ENCODE measurements at places on chromosomes 6 and 20.

DNA sequence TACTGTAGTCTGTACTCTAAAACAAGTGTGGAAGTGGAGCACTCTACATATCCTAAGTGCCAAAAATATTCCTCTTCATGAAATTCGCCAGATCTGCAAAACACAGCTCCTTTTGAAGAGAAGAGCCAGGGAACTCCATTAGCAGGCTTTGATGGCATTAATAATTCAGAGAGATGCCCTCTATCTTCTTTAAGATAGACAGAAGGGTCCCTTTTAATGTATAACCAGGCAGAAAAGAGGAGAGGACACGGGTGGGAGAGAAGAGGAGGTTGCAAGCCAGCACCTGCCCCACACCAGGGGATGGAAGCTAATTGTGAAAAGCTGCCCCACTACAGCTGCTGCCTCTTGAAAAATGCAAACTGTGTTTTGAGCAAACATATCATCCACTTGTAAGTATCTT, 3.7 kb upstream of the RFPL4B start:
- no peak for DNase-seq

GRCh38 chr6:100353276-100354015, 111.3 kb downstream of the SIM1 start:
- peak; percentile 95 for DNase-seq

- no peak for DNase-seq
Measured at GRCh38 chr6:143513410-143513809, 1.9 kb upstream of the FUCA2 start.

DNA sequence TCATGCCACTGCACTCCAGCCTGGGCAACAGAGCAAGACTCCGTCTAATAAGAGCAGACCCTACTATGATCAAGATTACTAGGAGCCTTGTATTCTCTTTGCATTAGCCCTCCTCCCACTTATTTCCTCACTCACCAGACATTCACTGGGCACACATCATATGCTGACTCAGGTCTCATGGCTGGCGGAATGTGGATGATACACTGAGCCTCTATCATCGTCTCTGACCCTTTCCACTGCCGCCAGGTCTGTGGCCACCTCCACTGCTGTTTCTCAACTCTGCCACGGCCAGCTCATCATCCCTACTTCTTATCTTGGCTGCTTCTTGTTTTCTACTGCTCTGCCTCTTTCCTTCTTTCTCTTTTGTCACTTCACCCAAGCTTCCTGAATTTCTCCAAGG, 161.0 kb downstream of the BACH2 start:
- DNase-seq = peak; percentile 86

DNA sequence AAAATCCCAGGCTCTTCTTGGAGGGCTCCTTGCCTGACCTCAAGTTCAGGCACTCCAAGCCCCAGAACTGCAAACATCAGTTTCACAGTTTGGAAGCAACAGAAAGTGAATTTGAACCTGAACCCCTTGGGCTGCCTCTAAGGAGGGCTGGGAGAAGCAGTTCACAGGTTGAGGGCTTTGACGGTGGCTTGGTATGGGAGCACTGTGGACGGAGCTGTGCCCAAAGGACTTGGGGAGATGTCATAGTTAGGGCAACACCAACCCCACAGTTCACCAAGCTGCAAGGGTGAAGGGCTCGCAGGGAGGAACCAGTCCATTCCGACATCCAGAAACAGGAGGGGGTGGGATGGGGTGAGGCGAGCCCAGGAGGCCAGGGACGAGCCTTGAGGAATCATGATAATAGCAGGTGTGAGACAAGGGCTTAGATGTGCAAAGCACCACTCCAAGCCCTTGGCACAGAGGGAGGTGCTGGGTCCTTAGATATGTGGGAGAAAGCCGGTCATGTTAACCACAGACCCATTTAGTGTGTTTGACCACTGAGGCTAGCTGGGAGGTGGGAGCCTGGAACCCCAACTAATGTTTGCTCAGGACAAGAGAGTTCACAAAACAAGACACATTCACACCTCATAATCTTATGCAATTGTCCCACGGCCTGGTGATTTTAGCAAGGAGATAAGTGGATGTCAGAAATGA, 4.3 kb downstream of the CEBPB start:
- DNase-seq = no peak

DNA sequence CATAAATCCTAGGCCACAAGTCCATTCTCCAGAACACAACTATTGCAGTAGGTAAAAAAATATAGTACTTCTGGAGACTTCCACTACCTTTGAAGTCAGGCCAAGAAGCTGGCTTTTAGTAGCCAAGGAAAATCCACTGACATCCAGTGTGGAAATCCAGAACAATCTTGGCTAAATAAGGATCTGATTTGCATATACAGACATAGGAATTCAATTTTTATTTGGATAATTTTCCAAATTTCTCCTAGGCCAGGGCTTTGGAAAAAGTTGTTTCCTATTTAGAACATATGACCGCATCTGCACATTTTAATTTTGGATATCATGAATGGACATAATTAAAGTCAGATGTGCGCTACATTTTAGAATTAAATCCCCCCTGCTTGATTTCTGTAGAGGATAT, 100.2 kb downstream of the BCAS1 start:
- DNase-seq = no peak
